ENCODE measurements at places on chromosomes 2 and 18. TPM values are rescaled to one million over a fixed set of nuclear protein-coding genes. Genes with fewer than 3 reads are reported as not detected.

The BBS5 gene
- 2.6 TPM for polyA plus RNA-seq

The SPAST gene
- 4.5 TPM for polyA plus RNA-seq

The PKDCC gene
- polyA plus RNA-seq: 6.6 TPM

The DSC1 gene
- polyA plus RNA-seq: not detected

The GKN2 gene
- polyA plus RNA-seq: not detected

The ANKRD62 gene
- not detected for polyA plus RNA-seq
